ENCODE measurements at places on chromosomes 12 and 14.

DNA sequence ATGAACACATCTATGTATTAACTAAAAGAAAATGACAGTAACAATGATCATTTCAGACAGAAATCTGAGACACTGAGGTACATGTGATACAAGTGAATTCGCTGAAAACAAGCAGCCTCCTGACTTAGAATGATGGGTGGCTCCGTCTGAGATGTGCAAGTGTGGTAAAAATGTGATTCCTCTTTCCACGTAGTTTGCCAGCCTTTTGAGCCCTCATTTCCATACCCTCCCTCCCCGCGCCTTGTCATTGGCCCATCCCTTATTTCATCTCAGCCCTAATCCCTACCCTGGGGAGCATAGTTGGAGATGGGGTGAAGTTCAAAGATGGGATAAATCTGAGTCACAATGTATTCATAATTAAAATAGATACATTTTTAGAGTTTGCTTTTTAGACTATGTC is 107.8 kb downstream of the BMP4 start:
- no peak for DNase-seq

GRCh38 chr12:54394281-54394719 is 9.8 kb upstream of the ZNF385A start:
- DNase-seq = peak; percentile 36

GRCh38 chr14:24327303-24327702 is 7.6 kb downstream of the ADCY4 start:
- DNase-seq = no peak

DNA sequence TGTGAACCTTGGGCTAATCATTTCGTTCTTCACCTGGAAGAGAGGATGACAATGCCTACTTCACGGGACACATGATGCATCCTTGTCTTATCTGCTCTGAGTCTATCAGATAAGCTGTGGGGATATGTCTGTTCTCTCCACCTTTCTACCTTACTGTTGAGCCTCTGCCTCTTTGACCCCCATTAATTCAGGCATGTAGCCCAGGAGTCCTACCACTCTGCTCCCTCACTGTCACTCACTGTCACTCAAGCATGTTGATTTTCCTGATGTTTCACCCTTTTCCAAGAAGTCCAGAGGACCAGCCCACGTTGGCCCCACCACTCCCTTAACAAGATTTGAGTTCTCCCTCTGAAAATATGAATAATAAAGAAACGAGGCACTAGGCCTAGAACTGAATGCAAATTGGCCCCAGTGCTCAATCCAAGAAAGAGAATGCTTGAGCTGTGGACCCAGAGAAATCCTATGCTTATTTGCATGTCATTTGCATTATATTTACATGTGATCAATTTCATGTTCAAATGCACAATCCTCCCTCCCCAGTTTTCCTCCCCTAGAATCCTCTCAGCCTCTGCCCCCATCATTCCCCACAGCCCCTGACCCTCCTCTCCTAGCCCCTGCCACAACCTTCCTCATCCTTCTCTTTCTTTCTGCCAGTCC is 6.4 kb upstream of the SMUG1 start:
- no peak for DNase-seq

DNA sequence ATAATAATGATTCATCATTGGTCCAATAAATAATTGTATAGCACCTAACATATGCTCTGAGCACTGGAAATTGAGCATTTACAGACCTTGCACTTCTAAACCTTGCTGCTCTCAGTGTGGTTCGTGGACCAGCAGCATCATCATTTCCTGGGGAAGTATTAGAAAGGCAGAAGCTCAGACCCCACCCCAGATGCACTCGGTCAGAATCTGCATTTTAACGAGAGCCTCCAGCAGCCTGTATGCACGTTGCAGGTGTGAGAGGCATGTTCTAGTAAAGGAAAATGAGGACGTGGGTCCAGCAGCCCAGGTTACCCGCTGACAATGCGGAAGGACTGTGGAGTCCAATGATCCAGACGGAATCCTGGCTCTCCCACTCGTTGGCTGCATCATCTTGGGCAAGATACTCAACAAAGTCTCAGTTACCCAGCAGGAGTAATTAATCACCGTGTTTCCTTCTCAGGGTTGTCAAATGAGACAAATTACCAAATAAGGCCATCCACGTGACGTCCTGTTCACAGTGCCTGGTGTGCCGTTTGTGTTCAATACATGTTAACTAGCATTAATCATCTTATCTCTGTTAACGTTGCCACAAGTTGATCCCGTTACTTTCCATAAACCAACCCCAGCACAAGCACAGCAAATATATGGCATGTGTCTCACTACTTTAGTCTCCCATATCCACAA is 49.2 kb upstream of the CCND2 start:
- DNase-seq = no peak

GRCh38 chr12:56321027-56321426 is 5.2 kb upstream of the CNPY2 start:
- DNase-seq = no peak

DNA sequence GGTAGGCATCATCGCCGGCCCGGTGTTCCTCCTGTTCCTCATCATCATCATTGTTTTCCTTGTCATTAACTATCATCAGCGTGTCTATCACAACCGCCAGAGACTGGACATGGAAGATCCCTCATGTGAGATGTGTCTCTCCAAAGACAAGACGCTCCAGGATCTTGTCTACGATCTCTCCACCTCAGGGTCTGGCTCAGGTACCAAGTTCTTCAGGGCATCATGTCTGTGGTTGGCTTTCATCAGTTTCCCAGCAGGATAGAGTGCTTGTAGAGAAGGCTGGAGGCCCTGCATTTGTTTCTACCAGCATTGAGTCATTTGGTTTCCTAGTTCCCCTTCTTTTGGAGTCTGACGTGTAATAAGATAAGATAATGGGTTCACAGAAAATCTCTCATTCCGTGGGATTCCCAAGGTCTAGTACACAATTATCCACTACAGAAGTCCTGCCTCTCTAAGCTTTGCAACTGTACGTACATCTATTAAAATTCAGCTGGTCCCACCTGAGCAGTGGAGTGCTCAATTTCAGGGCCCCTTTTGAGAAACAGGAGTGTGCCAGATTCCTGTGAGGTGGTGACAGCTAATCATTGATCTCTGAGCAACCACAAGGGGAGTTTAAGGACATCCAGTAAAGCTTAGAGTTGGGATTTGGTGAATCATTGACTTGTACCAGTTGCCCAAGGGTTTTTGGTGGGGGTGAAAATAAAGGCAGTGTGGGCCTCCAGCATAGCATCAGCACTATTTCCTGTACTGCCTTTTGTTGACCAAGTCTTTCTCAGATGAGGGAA is 25.1 kb downstream of the ACVR1B start:
- DNase-seq = no peak

DNA sequence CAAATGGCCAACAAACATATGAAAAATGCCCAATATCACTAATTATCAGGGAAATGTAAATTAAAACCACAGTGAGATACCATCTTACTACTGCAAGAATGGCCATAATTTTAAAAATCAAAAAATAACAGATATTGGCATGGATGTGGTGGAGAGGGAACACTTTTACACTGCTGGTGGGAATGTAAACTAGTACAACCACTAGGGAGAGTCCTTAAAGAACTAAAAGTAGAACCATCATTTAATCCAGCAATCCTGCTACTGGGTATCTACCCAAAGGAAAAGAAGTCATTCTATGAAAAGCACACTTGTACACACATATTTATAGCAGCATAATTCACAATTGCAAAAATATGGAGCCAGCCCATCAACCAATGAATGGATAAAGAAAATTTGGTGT is 459.7 kb downstream of the GXYLT1 start:
- DNase-seq = no peak

DNA sequence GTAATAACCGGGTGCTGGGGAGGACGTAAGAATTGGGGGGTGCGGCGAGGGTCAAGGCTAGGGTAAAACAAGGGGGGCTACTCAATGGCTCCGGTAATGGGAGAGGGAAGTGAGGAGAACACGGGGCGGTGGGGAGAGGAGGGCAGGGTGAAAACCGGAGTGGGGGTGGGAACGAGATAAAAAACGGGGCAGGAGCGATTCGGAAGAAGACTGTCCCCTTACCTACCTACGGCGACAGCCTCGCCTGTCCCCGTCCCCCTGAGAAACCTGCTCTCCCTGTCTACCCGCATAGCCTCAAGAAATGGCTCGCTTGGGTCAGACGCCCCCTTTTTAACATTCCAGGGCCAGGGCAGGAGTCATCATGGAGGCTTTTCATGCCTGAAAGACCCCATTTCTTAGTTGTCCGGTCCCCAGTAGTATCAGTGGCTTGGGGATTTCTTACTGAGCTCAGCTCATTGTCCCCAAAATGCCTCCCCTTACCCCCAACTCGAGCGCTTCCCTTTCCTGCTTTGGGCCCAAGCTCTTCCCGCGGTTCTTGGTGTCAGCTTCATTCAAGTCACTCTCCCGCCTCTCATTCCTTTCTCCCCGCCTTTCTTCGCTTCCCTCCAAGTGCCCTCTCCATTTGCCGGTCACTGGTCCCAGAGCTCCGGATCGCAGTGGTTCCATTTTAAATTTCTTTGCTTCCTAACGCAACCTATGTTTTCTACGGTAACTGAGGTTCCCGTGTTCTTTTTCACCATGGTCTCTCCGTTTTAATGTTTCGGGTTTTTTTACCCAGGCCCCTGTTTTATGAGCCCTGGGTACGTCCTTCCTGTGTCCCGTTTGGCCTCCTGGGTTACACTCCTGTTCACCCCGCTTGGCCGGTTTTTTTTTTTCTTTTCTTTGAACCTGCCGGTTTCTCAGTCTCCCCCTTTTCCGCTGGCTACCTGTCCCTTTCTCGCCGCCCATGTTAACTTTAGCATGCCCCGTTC is 1.2 kb upstream of the WSB2 start:
- peak; percentile 3 for DNase-seq

GRCh38 chr12:15863984-15864383 is 18.2 kb upstream of the STRAP start:
- DNase-seq = no peak

DNA sequence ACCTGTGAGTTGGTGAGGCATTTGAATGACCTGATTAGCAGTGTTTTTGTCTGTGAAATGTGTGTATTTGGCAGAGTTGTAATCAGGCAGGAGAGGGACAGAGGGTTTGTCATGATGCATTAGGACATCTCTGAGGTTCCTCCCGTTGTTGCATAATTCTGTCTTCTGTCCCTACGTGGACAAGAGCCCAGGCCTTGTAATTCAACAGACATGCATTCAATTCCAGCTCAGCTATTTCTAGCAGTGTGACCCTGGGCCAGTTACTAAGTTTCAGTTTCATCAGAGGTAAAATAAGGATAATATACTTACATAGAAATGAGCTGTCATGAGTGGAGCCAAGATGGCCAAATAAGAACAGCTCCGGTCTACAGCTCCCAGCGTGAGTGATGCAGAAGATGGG is 208.6 kb downstream of the SLC38A4 start:
- no peak for DNase-seq

- DNase-seq = no peak
These were observed 76.8 kb downstream of the HSD17B6 start for GRCh38 chr12:56839915-56840325.

DNA sequence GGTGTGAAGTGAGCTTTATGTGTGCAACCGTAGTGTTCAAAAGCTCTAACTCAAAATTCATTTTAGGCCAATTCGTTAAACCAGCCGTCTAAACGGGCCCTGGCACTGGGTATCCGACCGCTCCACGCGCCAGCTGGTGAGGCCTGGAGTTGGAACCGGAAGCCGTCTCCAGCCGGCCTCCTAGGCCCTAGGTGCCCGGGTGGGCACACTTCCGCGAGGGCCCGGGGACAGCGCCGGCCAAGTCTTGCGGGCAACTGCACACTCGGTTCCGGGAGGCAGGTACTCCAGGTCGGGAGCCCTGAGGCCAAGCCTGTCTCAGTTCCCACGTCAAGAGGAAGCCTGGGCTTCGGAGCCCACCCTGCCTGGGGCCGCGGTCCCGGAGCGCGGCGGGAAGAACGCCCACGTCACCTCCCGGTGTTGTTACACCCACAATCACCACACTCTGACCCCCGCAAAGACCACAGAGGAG is 16.2 kb downstream of the OTX2 start:
- no peak for DNase-seq

DNA sequence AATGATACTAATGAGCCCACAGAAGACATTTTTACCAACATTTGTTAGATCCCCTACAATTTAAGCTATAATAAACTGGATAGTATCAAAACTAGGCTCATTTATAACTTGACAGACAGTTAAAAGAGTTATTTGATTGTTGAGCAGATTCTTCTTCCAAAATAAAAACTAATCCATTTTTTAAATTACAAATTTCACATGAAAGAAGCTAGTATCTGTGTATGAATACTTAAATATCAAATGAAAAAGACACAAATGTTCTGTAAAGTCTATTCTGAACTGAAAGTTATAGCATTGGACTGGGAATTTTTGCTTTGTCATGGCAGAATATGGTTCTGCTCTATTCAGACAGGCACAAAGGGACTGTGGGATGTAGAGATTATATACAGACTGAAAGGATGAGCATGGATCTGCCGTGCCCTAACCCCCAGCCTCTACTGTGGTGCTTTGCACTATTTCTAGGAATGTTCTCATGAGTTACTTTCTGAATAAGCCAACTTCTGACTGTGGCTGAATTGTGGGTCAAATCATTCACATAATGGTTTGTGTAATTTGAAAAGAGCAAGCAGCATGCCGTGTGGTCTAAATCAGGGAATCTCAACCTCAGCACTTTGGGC is 352.7 kb downstream of the KCNH5 start:
- DNase-seq = no peak

GRCh38 chr12:78759367-78759766 is 105.2 kb upstream of the SYT1 start:
- DNase-seq = no peak

GRCh38 chr12:93042684-93043083 is 113.6 kb upstream of the EEA1 start:
- DNase-seq = no peak

DNA sequence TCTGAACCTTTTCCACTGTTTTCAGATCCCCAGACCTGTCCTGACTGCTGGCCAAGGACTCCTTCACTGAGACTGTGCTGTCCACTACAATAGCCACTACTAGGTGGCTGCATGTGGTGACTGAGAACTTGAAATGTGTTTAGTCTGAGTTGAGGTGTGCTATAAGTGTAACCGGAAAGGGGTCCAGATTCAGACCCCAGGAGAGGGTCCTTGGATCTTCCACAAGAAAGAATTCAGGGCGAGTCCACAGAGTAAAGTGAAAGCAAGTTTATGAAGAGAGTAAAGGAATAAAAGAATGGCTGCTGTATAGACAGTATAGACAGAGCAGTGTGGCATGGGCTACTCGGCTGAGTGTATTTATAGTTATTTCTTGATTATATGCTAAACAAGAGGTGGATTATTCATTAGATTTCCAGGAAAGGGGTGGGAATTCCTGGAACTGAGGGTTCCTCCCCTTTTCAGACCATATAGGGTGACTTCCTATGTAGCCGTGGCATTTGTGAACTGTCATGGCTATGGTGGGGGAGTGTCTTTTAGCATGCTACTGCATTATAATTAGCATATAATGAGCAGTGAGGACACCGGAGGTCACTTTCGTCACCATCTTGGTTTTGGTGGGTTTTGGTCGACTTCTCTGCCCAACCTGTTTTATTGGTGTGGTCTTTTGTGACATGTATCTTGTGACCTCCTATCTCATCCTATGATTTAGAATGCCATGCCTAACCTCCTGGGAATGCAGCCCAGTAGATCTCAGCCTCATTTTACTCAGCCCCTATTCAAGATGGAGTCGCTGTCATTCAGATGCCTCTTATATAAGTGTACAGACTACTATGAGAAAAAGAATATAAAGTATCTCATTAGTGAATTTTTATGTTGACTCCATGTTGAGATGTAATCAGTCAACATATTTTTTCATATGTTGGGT is 70.0 kb upstream of the SRSF5 start:
- DNase-seq = no peak

- no peak for DNase-seq
These were observed 11.0 kb upstream of the AEBP2 start for GRCh38 chr12:19428246-19428645.

All from T-helper 9 cell (primary cell).